ENCODE measurements at places on chromosomes 13 and 19.

GRCh38 chr13:90300015-90300414, 1047.5 kb upstream of the MIR17HG start:
- no peak for DNase-seq

GRCh38 chr13:106274551-106275203, 260.8 kb downstream of the EFNB2 start:
- no peak for DNase-seq

GRCh38 chr13:33388286-33388998, 102.9 kb upstream of the STARD13 start:
- no peak for DNase-seq

GRCh38 chr19:49746206-49746958, 16.7 kb downstream of the TSKS start:
- DNase-seq = peak; percentile 54

DNA sequence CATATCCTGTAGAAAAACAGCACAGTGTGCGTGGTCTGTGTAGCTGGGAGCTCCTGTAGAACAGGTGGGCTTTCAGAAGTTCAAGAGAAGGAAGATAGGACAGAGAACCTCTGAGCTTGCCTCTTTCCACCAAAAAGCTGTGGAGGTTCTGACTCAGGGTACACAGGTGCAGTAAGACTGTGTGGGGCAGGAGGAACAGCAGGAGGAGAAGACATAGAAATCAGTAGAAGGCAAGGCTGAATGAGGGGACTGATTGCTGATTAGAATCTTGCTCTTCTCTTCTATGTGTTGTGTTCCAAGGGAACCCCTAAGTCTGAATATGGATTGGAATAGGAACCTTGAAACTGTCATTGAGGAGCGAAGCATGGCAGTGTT, 122.7 kb downstream of the AKAP11 start:
- DNase-seq = no peak

DNA sequence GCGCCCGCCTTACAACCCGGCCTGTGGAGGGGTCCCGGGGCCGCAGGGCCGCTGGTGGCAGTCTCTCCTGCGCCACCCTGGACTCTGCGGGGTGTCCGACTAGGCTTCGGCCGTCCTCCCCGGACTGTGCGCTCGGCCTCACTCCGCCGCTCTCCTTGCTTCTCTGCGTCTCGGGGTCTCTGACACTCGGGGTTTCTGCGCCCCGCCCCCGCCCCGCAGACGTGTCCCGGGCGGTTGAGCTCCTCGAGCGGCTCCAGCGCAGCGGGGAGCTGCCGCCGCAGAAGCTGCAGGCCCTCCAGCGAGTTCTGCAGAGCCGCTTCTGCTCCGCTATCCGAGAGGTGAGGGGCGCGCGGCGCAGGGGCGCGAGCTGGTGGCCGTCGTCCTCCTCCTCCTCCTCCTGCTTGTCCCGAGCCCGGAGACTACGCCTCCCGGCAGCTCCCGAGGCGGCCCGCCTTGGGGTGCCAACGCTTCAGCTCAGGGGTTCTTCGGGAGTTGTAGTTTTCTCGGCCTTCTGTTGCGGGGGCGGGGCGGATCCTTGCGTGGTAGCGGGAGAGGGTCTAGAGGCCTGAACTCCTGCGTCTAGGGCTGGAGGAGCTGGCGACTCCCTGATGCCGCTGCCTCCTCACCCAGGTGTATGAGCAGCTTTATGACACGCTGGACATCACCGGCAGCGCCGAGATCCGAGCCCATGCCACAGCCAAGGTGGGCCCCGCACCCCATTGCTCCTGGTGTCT, 627 bp downstream of the LIN7B start:
- DNase-seq = no peak

DNA sequence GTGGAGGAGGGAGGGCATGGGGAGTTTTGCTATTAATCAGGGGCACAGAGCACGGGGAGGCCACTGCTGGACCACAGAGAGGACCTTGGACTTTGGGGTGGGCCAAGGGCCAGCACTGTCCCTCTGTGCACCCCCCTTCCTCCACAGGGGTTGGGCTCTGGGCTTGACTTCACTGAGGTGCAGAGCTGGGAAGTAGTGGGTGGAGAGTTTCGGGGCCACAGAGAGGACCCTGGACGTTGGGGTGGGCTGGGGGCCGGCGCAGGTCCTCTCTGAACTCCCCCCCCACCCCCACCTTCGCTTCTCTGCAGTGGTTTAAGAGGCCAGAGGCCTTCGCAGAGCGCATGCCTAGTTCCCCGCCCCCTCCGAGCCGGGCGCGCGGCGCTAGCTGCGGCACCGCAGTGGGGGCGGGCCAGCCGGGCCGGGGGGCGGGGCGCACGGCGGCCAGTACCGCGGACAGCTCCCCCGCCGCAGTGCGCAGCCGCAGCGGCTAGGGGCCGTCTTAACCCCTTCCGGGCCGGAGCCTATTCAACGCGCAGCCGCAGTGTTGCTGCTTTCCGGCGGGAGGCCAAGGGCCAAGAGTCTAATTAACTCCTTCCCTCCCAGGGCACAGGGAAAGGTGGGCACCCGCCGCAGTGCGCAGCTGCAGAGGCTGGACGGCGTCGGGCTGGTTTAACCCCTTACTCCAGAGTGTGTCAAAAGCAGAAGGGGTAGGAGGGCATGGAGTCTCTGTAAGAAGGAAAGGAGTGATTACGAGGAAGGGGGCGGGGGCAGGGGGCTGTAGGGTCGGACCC, 3.7 kb downstream of the KCNC3 start:
- peak; percentile 45 for DNase-seq

DNA sequence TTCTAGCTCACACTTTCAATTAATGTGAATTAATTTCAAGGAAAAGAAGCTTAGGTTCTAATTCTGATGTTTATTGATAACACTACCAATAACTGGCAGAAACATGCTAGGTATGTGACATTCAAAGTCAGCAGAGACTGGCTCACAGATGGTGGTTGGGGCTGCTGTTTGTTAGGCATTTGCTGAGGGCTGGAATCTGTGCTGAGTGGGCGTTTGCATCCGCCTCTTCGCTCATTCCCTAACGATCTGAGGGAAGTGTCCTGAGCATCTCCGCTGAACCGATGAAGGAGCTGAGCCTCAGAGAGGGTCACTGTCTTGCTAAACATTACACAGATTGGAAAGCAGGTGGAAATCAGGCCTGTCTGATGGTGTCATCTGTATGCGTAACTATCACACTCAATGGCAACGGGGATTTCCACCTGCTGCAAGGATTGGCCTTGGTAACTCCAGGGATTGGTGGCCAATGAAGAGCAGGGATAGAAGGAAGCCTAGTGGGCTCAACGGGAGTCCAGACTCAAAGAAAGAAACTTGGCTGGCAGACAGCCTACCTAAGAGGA, 338.9 kb downstream of the TEX29 start:
- no peak for DNase-seq

DNA sequence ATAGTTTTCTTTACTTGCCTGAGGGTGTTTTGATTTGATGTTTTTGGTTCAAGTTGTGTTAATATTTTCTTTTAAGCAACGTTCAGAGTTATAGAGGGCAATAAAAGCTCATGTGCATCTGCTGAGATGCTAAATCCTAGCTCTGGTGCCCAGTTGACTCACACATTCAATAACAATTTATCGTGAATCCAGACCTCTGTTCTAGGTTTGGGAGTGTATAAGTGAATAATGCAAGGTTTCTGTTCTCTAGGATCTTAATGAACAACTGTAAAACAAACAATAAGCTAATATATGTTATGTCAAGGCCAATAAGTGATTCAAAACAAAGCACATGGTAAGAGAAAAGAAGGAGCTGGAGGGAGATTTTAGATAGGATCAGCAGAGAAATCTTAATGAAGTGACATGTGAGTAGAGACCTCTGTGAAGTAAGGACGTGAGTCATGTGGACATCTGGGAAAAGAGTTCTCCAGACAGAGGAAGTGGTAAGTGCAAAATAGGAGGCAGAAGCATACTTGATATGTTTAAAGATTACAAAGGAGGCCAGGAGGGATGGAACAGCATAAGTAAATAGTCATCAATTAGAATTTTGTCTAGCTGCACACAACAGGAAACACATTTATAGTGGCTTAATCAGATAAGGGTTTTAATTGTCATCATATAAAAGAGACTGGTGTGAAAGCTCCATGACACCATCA, 278.5 kb upstream of the HTR2A start:
- no peak for DNase-seq

DNA sequence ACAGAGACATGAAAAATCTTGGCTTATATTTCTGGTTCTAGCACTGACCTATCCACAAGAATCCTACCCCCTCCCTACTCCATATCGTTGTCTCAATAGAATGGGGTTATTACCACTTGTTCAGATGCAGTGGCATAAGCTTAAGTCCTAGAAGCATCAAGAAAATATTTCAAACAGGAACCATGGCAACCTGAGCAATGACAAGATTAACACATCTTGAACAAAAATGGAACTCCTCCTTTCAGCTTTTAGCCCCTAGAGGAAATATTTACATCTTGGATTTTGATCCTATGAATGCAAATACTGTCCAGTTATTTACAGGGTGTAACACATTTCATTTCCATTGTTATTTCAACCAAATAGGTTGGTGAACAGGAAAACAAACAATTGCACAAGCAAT, 46.1 kb upstream of the TSC22D1 start:
- no peak for DNase-seq

DNA sequence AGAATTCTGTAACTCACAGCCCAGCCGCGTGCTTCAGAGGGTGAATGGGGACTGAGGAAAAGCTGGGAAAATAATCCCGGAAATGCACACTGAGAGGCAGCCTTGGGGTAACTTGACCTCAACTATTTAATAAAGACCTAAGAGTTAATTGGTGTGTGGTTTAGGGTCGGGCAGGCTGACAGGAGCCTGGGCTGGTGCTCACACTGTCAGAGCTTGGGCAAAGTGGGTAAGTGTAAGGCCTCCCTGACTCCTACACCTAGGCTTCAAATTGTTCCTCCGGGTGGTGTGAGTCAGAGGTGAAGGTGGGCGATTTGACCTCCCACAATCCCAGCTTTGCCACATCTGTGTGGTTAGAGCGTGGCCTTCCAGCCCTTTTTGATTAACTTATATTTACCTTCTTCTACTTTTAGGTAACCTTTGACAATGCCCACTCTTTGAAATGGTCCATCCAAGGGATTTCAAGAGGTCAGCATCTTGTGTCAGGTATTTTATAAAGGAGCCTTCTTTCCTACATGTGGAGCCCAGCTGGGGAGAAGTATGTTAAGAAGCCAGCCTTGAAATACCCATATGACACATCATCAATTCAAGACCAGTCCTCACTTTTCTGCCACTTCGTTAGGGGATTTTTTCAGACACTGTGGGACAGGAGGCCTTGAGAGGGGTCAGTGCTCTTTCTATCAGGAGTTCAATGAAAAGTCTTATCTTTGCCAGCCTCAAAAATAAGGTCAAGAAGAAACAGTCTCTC, 114.2 kb downstream of the NUFIP1 start:
- DNase-seq = no peak

DNA sequence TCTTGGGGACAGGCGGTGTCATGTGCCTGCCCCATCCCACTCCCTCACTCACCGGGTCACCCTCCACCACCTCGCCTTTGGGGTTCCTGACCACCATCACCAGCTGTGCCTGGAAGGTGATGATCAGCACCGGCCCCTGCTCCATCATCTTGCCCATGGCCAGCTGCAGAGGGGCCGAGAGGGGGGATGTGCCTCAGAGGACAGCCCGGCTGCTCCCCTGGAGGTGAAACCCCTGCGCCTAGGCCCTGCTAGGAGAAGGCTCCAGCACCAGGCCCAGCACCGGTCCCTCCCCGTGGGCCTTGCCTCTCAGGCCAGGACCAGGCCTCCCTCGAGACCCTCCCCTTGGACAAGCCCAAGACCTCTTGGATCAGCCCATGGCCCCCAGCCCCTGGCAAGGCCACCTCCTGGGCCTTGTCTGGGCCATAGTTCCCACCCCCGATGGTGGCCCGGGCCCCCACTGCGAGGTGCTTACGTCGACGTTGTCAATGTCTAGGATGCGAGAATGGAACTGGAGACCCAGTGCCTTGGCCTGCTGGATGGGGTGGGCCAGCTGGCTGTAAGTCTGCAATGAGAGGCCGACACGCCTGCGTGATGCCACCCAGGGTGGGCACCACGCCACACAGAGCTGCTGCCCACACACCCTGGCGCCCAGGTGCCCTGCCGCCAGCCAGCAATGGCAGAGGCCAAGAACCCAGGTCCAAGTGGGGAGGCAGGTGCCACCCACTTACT, 1.8 kb upstream of the CTXN1 start:
- no peak for DNase-seq

- no peak for DNase-seq
Measured at GRCh38 chr19:46761418-46761831, 15.2 kb upstream of the STRN4 start.

- DNase-seq = no peak
Measured at GRCh38 chr13:44136696-44137268, 236.8 kb upstream of the SERP2 start.

GRCh38 chr19:1773184-1773583, 19.9 kb downstream of the ONECUT3 start:
- DNase-seq = no peak

GRCh38 chr19:16516923-16517610, 20.9 kb downstream of the C19orf44 start:
- DNase-seq = no peak

DNA sequence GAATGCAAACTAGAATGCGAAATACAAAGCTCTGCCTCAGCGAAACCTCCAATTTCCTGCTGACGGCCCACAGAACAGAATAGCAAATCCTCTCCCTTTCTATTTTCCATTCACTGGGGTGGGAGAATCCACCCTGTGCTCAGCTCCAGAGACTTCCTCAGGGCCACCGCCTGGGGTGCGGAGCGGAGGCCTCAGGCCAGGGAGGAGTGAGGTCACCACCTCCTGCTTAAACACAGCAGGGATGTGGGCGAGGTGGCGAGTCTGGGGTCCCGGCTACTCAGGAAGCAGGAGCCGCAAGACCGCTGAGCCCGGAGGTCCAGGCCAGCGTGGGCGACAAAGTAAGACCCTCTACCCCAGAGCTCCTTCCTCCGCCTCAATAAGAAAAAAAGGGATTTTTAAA, 666 bp upstream of the ZNF320 start:
- DNase-seq = no peak

DNA sequence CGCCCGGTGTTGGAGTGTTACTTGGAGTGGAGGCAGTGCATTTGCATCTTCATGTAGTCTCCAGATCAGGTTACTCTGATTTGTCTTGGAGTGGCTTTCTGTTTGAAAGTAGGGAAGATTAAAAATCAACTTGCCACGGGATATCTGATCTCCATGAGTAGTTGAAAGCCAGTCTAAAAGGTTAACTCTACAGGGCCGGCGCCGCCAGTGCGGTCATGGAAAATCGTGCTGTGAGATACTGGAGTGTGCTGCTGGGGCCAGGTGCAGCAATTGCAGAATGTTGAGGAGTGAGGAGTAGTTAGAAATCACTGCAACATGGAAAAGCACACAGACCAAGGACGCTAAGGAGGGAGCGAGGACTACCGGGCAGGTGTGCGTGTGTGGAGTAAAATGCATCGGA, 175.0 kb downstream of the STK24 start:
- DNase-seq = no peak
